K562 (cell line): ENCODE measurements at places on chromosomes 5 and 9.

DNA sequence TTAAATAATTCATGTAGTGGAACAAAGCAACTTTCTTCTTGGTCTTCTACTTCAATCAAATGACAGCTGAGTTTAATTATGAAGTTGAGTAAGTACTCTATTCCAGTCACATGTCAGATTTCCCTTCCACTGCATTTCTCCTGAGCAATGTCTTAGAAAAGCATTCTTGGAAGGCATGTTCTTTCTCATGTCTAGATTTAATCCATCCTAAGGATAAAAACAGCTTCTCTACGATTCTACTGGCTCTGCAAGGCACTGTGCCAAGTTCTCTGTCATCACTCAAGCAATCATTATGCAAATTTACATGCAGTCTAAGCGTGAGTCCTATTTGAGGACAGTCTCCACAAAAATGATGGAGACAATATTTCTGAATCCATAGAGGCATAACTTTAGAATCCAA lies 142.4 kb downstream of the YIPF5 start:
- DNase-seq = no peak

GRCh38 chr9:72362680-72363139 lies 2.3 kb downstream of the ZFAND5 start:
- peak; percentile 7 for DNase-seq

DNA sequence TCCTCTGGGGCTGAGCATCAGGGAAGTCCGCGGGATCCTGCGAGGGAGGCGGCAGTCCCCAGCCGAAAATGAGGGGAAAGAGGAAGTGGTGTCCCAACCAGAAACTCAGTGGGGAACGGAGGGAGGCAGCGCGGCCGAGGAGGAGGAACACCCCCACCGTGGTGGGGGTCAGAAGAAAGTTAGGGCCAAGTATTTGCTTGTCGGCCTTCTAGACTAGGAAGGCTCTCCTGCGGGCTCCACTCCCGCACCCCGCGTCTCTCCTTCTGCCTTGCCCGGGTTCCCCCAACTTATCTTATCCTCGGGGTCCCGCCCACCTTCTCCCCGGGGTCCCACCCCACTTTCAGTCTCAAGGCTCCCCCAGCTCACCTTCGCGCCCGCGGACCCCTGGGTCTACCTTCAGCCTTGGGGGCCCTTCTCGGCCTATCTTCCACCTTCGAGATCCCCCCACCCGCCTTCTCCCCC lies 557 bp upstream of the PHF2 start:
- DNase-seq = peak; percentile 67

GRCh38 chr9:113574441-113575262 lies 111.1 kb downstream of the RGS3 start:
- DNase-seq = no peak

GRCh38 chr9:133995012-133995896 lies 3.1 kb upstream of the VAV2 start:
- DNase-seq = no peak

DNA sequence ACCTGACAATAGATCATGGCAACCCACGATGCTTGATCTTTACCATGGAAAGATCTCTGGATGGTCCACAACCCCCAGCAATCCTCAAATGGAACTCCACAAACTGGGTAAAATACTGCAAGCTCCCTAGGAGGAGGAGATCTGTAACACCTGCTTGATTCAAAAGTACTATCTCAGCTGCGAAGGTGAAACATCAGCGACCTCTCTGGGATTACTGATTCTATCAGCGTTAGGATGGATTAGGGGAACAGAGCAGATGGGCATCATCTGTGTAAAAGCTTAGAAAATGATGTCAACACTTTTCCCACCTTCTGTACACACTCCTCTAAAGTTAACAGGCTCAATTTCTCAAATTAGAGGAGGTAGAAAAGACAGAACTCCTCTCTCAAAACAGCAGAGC lies 31.5 kb upstream of the TRPC7 start:
- no peak for DNase-seq

DNA sequence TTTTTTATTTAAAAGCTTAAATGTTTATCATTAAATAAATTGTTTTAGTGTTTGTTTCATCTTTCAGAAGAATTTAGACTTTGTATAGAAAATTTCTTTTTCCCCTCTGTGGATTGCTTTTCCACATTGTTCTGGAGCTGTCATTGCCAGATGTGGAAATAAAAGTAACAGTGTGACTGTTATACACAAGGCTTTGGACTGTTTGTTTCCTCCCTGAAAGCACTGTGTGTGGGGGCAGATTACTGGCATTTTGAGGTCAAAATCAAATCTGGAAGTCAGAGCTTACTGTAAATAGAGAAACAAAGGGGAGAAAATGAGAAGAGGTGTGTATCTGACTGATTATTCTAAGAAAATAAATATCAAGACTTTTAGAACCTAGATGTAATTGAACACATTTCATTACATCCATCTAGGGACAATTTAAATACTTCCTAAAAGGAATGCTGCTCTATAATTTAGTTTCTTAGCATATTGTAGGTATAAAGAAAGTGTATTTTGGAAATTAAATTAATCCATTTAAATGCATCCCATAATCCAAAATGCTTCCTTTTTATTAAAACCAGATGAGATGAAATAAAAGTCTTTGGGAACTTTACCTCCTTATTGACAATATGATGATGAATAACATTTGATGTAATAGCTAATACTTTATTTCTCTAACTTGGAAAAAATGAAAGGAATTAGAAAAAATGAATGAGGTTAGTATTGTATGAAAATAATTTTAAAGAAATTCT lies 51.9 kb downstream of the ERCC6L2 start:
- DNase-seq = no peak

DNA sequence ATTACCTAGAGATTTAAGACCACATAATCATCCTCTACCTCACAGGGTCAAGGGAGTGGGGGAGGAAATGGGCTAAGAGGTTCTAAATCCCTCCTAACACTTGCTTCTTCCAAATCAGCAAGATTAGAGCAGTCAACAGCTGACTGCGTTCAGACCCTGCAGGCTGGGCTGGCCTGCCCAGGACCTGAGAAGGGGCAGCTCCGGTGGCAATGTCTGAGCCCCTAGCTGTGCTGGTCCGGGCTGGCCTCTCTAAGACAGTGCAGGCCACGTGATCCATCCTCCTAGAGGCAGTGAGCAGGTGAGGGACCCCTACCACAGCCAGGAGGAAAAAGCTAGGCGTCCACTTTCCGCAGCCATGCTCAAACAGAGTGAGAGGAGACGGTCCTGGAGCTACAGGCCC lies at the start of gene KCNV2:
KCNV2 (plus strand) TSS at position 126 of the 400 bp plus-strand sequence; CDS start at position 356, 230 bp downstream.
- DNase-seq = no peak

- DNase-seq = no peak
Measured at GRCh38 chr5:54278036-54278830, 32.1 kb downstream of the ARL15 start.

DNA sequence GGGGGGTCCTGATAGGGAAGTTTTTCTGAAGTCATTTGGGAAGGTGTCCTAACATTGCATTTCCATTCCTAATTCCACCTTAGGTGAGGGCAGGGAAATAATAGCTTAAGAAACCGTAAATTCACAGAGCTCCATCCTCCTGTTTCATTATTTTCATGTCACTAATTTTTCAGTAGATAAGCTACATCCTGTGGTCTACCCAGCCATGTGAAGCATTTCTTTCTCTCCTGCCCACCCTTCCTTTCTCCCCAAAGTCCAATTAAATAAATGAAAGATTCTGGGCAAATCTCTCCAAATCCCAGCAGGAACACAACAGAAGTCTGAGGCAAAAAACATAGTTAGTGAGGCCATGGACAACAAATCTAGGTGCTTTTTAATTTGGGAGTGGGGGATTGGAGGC lies 95.1 kb upstream of the ERBIN start:
- DNase-seq = no peak

DNA sequence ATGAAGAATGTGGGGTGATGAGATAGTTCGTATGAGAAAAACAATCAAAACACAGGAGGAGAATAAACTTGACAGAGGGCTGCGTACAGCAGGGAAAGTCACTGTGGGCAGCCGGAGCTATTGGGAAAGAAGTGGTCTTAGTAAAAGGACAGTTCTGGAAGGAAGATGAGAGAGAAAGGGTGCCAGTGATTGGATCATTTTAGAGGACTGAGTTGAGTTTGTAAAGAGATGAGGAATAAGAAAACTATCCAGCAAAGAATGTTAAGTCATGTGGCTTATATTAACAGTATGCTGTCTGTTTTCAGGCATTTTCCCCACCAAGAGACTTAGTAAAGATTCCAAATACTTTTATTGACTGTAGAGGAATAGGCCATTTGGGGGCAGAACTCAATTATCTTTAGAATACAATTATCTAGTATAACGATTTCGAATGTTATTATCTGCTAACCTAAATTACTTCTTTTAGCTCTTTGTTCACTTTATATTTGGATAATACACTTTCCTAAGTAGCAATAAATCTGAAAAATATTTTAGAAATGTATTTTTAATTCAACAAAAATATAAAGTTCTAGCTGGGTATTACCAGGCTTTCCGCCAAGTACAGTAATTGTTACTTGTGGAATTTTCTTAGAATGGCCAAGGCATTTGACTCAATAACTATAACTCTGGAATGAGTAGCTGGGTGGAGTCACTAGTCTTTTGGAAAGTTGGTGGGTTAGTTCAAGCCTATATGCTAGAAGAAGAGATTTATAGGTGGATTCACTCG lies 15.5 kb upstream of the LOX start:
- DNase-seq = no peak

GRCh38 chr5:156331181-156331580 lies 4.2 kb downstream of the SGCD start:
- DNase-seq = no peak

- DNase-seq = peak; percentile 77
Measured at GRCh38 chr9:129102791-129103594, 7.6 kb downstream of the CRAT start.

DNA sequence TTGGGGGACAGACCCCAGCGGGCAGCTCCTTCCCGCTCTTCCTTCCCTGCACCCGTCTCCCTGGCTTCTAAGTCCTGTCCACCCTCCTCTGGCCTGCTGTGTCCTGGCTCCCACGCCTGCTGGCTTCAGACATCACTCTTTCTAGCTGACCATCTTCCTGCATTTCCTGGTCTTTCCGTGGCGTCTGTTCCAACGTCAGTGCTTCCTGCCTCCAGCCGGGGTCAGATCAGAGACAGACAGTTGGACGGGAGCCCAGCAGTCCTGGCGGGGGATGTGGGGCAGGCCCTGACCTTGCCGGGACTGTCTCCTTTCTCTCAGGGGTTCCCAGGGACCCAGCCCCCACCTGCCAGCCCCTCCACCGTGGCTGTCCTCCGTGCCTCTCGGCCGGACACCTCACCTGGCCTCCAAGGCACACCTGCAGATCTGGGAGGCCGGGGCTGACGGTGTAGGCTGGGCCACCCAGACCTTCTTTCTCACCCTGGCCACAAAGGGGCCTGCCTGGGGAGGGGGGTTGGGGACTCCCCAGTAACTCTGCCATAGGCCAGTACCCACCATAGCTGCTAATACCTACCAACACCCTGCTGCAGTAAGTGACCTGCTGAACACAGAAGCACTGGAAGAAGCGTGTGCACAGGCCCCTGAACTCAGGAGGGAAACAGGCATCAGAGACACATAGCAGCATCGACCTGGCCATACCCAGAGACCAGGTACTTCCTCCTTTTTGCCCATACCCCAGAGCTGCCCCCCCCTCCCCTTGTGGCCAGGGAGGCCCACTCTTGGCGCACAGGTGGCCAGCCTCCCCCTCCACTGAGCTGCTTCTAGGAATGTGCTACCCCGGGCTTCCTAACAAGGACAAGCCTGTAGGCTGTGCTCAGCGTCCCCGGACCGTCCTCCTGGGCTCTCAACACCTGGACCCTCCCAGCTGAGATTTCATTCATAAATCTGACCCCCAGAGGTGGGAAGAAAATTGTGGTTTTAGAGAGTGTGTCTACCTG lies 5.1 kb downstream of the NRARP start:
- no peak for DNase-seq

- DNase-seq = no peak
Measured at GRCh38 chr5:27476356-27476988, 438.1 kb upstream of the CDH9 start.

DNA sequence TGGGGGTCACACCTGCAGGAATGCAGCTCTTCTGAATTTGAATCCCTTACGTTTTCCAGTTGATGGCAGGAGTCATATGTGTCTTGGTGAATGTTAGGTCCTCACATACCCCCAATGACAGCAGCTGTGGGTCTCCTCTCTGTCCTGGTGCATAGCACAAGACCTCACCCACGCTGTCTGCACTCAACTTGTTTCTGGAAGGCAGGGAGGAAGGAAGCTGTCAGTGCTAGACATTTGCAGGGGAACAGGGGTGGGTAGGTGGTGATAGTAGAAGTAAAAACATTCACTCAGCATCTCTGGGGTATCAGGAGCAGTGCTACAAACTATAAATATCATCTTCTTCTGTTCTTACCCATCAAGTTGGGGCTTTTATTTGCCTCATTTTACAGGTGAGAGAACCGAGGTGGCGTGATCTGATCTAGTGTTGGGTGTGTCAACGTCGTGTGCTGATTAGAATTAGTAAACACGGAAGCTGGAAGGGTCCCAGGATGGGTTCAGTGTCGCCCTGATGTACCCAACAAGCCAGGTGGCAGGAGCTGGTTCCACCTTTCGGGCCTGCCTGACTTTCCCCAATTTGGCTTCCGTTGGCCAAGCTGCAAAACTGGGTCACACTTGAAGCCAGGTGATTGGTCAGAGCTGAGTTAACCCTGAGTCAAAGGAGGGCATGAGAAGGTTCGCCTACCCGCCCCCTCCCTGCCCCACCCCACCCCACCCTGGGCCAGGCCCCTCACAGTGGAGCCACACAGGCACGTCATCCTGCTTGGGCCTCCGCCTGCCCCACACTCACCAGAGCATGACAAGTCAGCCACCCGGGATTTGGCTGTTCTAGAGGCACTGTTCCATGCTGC lies 15.8 kb downstream of the ERGIC1 start:
- DNase-seq = no peak

DNA sequence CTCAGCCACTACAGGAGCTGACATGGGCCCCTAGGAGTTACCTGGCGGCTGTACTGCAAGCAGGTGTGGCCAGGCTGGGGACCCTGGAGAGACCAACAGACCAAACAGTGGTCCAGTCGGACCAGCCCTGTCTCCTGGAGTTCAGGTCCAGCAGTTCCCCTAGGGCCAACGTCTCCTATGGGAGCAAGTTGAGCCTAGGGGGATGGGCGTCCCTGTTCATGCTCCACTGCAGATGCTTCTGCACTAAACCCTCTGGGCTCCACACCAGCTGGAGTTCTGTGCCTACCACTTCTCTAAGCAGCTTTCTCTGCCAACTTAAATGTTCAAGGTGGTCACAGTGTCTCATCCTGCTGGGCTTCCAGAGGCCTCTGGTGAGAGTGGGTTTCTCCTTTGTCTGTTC lies 20.6 kb upstream of the OMD start:
- DNase-seq = no peak
